ENCODE measurements at places on chromosomes 1 and 21.
A peak's percentile ranks its signal among the peaks of the same experiment; 100 is the strongest.

DNA sequence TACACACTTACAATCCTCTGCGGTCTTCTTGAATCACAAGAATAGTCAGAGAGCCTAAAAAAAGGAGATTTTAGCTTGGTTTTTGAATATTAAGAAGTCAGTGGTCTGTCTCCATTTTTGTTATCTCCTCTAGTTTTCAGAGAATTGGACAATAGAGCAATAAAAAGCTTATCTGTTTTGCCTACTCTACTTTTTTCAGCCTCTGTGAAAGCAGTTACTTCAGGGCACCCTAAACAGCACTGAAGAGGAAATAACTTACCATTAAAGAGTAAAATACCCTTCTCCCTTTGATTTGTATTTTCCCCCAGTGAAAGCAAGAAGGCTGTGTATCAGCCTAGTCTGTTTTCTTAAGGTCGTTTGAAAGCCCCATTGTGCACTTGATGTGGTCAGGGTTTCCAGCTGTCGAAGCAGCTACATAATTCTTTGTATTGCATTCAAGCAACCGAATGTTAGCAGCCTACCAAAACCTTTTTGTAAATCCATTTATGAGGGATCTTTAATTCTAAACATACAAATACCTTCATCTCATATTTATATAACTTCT is 1.0 kb downstream of the NTMT2 start:
- DNase-seq: no peak

GRCh38 chr1:236417336-236417735 is 23.2 kb downstream of the EDARADD start:
- no peak for DNase-seq

- DNase-seq: no peak
Measured at GRCh38 chr1:89429062-89429461, 65.2 kb downstream of the GBP6 start.

- DNase-seq: no peak
Measured at GRCh38 chr1:25573961-25574360, 30.6 kb downstream of the LDLRAP1 start.

- no peak for DNase-seq
Measured at GRCh38 chr1:11388617-11389016, 90.3 kb upstream of the DISP3 start.

DNA sequence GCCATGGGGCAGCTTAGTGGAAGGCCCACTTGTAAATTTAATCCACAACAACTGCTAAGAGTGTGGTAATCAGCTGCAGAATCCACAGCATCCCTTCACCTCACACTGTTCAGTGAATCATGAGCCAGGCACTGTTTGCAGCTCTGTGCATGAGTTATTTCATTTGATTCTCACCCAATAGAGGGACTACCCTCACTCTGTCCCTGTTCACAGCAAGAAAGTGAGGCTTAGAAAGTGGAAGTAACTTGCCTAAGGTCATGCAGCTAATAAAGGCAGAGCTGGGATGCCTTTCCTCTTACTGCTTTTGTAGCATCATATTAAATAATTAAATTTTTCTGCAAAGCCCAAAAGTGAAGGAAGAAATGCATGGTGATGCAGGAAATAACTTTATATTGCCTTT is 346.5 kb upstream of the PLD5 start:
- no peak for DNase-seq

DNA sequence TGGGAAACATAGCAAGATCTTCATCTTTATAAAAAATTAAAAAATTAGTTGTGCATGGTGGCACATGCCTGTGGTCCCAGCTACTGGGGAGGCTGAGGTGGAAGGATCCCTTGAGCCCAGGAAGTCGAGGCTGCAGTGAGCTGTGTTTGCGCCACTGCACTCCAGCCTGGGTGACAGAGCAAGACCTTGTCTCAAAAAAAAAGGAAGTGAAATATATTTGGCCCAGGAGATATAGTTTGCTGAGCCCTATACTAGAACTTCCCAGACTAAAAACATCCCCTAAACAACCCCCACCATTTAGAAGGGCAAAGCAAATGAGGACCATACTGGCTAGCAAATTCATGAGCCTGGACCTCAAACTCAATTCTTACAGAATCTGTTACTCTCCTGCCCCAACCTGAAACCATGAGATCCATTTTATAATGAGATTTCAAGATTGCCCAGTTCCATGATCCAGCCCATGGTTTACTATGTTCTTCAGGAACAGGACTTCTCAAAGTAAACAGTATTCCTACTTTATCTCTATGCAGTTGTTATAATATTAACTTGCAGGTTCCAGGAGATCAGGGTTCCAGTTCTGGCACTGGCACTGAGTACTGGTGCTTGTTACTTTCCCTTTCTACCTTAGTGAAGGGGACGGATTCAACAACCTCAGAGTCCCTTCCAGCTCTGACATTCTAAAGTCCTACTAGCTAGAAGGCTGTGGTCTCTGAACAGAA is 48.9 kb upstream of the TADA1 start:
- no peak for DNase-seq

DNA sequence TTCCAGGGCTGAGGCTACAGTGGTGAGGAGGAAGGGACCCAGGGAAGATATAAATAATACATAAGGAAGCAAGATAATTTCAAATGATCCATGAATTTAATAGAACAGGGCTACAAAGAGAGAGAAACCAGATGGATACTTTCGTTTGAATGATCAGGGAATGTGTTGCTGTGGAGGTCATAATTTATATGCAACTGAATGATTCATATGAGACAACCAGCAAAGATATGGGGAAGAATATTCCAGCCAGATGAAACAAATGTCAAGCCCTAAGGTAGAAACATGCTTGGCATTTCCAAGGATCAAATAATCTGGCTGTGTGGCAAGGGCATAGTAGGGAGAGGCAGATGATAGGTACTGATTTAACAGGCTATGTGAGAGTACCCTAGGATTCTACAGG is 84.8 kb upstream of the ZC3H11B start:
- DNase-seq: no peak

- no peak for DNase-seq
Measured at GRCh38 chr1:240046000-240046399, 45.7 kb upstream of the FMN2 start.

GRCh38 chr1:25031966-25032667 is 102.0 kb upstream of the RUNX3 start:
- peak; percentile 29 for DNase-seq

DNA sequence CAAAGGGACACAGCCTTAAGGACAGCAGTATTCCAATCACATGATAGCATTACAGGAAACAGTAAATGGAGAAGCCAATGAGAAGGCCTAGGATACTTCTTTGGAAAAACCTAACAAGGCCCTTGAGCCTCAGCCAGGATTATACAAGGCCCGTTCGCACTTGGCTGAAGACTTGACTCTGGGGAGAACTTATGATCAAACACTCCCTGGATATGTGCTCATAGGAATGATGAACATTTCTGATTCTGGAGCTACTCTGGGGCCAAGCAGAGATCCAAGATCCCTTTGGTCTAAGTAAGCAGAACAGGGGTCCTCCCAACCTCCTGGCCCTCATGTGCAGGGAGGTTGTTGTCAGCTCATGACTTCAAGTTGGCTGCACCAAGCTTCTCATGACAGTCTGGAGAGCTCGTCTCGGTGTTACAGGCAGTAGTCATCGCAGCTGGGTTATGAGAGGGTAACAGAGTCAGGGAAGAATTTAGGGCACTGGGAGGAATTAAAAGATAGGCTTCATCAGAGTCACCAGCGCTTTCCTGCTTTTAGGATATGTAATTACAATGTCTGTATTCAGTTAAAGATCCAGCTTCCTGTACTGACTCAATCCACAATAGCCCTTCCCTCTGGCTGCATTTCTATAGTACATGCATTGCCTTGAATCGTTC is 92.5 kb upstream of the IRF2BP2 start:
- DNase-seq: no peak

DNA sequence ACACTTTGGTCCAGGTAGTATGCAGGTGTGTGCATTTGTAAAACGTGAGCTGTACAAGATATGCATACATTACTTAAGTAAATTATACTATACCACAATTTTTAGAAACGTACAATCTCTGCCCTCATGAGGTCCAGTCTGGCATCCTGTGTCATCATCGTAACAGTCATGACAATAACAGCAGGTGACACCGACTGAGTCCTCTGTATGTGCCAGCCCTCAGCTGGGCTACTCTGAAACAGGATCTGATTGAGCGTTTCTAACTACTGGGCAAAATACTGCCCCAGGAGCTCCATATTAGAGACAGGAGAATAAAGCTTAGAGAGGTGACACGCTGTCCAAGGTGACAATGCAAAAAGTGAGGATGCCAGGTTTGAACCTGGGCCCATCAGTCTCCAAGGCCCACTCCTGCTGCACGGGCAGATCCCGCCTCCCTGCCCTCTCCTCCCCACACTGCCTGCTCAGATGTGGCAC is 47.2 kb upstream of the ECE1 start:
- DNase-seq: peak; percentile 27

GRCh38 chr1:8348777-8349472 is 31.0 kb downstream of the SLC45A1 start:
- DNase-seq: peak; percentile 44

DNA sequence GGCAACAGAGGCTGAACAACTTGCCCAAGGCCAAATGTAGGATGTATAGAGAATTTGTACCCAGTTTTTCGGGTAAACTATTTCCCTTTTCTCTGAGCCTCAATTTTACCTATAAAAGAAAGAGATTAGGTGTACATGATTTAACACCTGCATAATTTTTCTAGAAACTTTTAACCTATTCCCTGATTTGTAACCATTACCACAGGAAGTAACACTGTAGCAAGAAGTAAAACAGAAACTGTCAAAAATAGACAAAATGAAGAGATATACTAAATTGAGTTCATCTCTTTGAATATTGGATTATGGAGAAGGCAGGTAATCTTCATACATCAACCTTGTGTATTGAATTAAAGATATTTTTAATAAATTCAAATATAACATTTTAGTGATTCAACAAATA is 136.2 kb downstream of the ZC3H11B start:
- no peak for DNase-seq

- DNase-seq: peak; percentile 36
Measured at GRCh38 chr1:115337633-115338456, at the start of gene NGF. TSS of gene NGF (minus strand) at chr1:115338249. CDS start at chr1:115286795, 51,454 bp downstream.

All from COR-L47 (cell line).